ENCODE measurements at places on chromosomes 13 and 19. TPM values are rescaled to one million over a fixed set of nuclear protein-coding genes. Genes with fewer than 3 reads are reported as not detected.

Gene SIGLEC12
- total RNA-seq = not detected

Gene OR7D2
- total RNA-seq = under 0.01 TPM

GRCh38 chr19:13856497-13856896 lies 20.4 kb upstream of the NANOS3 start:
- no peak for DNase-seq

Gene RPL18A
- 793 TPM for total RNA-seq

GRCh38 chr13:26019881-26020870 lies 31.6 kb downstream of the SHISA2 start:
- peak; percentile 78 for DNase-seq

DNA sequence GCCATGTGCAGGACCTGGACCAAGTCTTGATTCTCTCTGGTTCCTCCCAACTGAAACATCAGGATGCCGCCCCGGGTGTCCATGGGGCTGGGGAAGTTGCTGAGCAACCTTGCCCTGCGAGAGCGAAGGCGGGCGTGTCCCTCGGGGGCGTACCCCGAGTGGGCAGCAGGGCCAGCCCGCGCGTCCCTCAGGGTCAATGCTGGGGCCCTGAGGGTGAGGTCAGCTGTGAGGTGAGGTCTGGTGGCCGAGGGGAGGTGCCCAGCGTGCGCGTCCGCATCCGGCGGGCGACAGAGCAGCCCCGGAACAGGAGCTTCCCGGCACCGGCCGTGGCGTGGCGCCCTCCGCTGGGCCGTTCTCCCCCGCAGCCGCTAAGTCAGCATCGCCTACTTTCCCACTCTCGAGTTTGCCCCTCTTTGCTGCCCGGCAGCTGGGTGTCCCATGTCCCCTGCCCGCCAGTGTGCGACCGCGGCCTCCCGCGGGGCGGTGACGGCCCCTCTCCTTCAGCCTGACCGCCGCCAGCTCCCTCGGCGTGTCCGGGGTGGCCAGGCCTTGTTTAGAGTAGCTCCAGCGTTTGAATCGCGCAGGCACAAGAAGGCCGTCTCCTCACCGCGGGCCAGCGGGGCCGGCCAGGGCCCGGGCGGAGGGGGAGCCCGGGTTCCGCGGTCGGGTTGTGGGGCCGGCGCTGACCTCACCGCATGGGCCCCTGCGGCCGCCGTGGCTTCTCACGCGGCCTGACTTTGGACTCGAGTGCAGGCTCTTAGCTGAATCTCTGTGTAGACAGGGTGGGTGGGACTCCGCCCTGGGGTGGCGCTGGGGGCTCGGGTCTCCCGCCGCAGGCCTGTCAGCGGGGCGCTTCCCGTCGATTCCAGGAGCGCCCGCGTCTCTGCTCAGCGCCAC lies 33.0 kb downstream of the GJA3 start:
- DNase-seq = peak; percentile 48

Gene NTF4
- total RNA-seq = not detected

- DNase-seq = no peak
Observed at GRCh38 chr19:10422846-10423245, 2.5 kb downstream of the PDE4A start.

Data from dermis blood vessel endothelial cell (primary cell).